Right lobe of liver (tissue), 6 donors: ENCODE measurements at places on chromosomes 12 and 14. TPM values are rescaled to one million over a fixed set of nuclear protein-coding genes. Genes with fewer than 3 reads are reported as not detected.

Gene MYO1A
- 1.9 TPM for total RNA-seq

GRCh38 chr12:100388382-100388781, 31.5 kb downstream of the SLC17A8 start:
- no peak for DNase-seq

Gene KRT82
- not detected for total RNA-seq

DNA sequence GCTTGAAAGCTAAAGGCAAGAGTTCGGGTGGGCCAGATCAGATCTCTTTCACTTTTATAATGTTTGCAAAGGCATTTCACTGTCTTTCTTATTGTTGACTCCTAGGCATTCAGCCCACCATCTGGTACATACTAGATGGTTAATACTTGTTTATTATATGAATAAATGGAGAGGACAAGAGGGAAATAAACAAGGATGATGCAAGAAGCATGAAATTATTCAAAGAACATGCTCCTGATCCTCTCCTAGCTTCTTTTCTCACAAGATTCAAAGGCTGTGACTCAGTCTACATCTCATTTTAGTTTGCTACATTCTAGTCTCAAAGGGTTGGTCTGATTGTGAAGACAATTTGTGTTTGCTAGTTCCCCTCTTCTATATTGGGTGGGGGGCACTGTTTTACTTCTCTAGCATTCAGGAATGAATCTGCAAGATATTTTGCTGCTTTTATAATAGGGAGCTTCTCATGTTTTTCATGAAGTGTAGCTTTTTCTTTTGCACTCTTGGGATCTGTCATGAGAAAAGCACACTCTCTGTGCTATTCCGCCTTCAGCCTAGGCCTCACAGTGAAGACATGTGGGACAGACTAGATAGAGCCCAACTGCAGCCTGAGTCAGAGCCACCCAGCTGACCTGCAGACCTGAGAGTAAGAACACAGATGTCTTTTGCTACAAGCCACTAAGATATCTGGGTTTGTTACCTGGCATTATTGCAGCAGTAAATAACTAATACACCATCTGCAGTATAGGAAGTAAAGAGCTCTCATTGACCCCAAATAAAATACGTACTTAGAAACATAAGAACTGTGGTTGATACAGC, 65.7 kb downstream of the PTHLH start:
- no peak for DNase-seq

- no peak for DNase-seq
These were observed 90.9 kb downstream of the GALNT9 start for GRCh38 chr12:132238488-132238854.

GRCh38 chr14:49512147-49512551, 74.0 kb downstream of the RPS29 start:
- DNase-seq = no peak

GRCh38 chr14:96176811-96177211, 27.8 kb upstream of the BDKRB2 start:
- DNase-seq = no peak

Gene CDKN1B
- 27.5 TPM for total RNA-seq

Gene TEX52
- total RNA-seq = not detected

DNA sequence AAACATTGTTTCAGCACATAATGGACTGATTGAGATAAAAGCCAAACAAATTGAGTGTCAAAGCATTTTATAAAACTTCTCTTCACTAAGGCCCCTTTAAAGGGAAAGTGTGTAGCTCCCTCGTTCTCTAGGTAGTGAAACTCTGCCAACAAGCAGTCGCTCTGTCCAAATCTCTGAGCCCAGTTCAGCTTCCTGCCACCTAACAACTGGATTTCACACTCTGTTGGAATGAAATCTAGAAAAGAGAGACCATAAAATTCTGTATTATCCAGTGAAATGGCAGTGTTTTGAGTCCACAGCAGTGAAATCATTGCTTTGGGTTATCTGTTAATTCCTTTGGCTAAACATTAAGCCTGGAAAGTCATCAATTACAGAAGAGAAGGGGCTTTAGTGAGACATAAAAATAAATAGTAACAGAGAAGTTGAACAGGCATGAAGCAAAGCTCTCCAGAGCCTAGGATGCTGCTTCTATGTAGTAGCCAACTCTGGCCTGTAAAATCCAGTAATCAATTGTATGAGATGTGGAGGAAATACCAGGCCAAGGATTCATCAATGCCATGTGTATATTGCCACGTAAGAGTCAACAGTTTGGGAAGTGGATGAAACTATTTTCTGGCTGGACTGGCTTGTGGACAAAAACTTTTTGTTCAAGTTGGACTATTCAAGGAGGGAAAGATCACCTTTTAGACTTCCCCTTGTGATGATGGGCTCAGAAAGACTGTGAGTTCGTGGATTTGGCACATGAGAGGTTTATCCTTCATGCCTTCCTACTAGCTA, 122.5 kb downstream of the WIF1 start:
- no peak for DNase-seq
